A172 (cell line): ENCODE measurements at places on chromosomes 6 and 20. TPM values are rescaled to one million over a fixed set of nuclear protein-coding genes. Genes with fewer than 3 reads are reported as not detected.
A peak's percentile ranks its signal among the peaks of the same experiment; 100 is the strongest.

The EEF1A2 gene
- total RNA-seq: 88.1 and 91.0 TPM in 2 replicates

The GRM1 gene
- total RNA-seq: 0.10 TPM in 1 of 2 replicates, not detected in the other

GRCh38 chr6:1412901-1413300 is 23.5 kb downstream of the FOXF2 start:
- no peak for DNase-seq

DNA sequence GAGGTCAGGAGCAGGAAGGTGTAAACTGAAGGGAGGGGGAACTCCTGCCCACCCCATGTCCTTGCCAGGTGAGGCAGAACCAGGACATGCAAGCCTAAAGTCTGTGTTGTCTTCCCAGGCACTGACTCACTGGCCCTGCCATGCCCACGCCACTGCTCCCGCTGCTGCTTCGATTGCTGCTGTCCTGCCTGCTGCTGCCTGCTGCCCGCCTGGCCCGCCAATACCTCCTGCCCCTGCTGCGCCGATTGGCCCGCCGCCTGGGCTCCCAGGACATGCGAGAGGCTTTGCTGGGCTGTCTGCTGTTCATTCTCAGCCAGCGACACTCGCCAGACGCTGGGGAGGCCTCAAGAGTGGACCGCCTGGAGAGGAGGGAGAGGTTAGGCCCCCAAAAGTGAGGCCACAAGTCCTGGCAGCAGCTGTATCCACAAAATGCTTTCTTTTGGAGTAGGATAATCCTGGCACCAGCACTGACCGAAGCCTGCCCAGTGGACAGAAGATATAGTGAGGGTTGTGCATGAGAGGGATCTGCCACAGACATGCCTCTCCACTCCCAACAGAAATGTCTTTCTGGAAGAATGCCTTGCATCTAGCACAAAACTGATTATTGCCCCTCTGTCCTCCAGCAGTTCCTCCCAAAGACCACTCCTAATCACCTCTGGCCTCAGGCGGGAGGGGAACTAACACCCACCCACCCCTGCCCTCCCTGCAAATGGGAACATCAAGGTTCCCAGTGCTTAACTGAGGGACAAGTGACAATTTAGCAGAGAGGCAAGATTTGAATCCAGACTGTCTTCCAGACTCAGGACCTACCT is 812 bp downstream of the MYMX start:
- no peak for DNase-seq

DNA sequence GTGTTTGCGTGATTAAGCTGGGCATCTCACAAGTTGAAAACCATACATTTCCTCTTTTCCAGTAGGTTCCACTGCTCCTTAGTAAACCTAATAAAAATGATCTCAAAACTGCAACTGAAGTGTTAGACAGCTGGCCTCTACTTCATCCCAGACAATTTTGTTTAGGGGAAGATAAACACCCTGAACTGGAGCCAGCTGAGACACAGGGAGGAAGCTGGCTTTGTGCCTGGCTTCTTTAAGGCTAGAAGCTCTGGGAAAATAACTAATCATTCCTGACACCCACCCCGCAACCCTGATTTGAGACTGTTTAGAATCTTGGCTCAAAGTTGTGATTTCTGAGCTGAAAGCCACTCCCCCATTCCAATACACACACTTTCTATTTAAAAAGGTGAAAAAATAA is 11.6 kb downstream of the PTPRT start:
- DNase-seq: no peak

GRCh38 chr6:12654514-12654913 is 62.1 kb upstream of the PHACTR1 start:
- no peak for DNase-seq

The PDE7B gene
- 0.05 TPM in 1 of 2 replicates, not detected in the other for total RNA-seq

The GPR63 gene
- 0.07 TPM in 1 of 2 replicates, not detected in the other for total RNA-seq

The CDSN gene
- not detected in 2 replicates for total RNA-seq

GRCh38 chr6:30759575-30760239 is 15.4 kb upstream of the IER3 start:
- DNase-seq: peak; percentile 90

- no peak for DNase-seq
Measured at GRCh38 chr20:37305839-37306238, 16.4 kb downstream of the MANBAL start.

DNA sequence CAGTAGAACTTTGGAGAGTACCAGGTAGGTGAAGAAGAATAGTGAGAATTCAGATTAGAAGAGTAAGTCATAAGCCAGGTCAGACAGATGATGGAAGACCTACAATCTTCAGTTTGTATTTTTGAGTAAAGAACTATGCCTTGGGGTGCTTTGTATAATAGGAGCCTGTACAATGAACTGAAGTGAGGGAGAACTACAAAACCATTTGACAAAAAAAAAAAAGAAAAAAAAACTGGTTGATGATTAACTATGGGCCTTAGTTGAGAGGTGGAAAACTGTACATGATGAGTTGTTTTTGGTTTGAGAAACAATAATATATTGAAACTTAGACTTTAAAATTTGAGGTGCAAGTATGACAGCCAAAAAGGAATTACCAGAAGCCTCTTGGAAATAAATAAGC is 25.7 kb downstream of the VTA1 start:
- no peak for DNase-seq

- DNase-seq: peak; percentile 98
Measured at GRCh38 chr6:33589731-33590530, 9.9 kb upstream of the BAK1 start.

GRCh38 chr6:119821380-119821779 is 471.8 kb upstream of the MAN1A1 start:
- no peak for DNase-seq

- peak; percentile 12 for DNase-seq
Measured at GRCh38 chr6:39881851-39882530, 52.3 kb downstream of the MOCS1 start.

- DNase-seq: no peak
Measured at GRCh38 chr20:34102342-34102741, 9.7 kb downstream of the EIF2S2 start.

GRCh38 chr6:77972334-77972733 is 319.5 kb downstream of the MEI4 start:
- no peak for DNase-seq

The MGME1 gene
- 17.4 and 19.3 TPM in 2 replicates for total RNA-seq

The SFTA2 gene
- not detected in 2 replicates for total RNA-seq

DNA sequence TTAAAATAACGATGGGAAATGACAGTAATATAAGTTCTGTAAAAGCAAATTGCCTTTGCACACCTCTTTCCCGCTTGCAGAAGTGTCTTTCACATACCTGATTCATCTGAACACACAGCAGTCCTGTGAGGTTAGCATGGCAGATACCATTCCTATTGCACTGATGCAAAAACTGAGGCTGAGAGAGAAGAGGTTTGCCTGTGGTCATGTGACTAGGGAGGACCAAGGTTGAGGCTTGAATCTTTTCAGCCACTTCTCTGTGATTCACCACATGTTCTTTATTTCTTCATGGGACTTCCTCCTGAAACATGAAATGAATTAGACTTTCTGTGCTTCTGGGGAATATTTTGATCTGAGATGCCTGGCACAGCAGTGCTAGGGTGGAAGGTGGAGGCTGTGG is 92.9 kb downstream of the VEGFA start:
- DNase-seq: no peak

- DNase-seq: peak; percentile 93
Measured at GRCh38 chr20:347640-348484, 951 bp downstream of the NRSN2 start.

DNA sequence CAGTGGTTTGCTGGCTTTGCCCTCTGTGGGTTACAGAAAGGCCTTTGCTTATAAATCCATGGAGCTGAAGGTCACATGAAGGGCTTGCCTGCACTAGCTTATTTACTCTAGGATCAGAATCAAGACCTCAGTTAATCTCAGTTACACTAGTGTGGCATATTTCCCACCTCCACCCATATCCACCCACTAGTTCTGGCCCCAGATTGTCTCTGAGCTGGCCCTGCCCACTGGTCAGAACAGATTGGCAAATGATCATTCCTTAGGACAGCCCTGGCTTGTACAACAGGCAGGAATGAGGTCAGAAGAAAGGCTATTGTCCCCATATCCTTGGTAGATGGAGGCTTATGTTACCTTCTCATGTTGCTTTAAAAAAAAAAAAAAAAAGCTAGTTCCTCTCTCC is 33.3 kb upstream of the SASH1 start:
- DNase-seq: no peak

The PPT2 gene
- total RNA-seq: 4.7 and 7.7 TPM in 2 replicates

DNA sequence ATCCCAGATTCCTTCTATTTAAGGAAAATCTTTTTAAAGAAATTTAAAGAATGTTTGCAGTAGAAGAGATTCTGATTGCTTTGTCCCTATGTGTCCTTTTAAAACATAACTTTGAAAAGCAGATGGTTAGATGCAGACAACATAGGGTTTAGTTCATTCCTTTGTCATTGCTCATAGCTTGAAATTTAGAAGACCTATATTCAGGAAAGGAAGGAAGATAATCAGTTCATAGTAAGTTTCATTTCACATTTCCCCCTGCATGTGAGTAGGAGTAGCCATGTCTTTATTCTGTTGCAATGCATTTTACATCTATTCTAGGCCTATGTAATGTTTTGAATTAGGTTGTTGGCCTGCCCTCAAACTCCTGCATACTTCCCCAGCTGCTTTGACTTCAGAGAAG is 197.9 kb upstream of the GRIK2 start:
- peak; percentile 48 for DNase-seq

The COL11A2 gene
- total RNA-seq: 0.79 and 1.7 TPM in 2 replicates

The COL21A1 gene
- not detected in 2 replicates for total RNA-seq

GRCh38 chr20:50460115-50460607 is 50.0 kb upstream of the PTPN1 start:
- no peak for DNase-seq

- no peak for DNase-seq
Measured at GRCh38 chr6:21457647-21458046, 135.9 kb upstream of the SOX4 start.

DNA sequence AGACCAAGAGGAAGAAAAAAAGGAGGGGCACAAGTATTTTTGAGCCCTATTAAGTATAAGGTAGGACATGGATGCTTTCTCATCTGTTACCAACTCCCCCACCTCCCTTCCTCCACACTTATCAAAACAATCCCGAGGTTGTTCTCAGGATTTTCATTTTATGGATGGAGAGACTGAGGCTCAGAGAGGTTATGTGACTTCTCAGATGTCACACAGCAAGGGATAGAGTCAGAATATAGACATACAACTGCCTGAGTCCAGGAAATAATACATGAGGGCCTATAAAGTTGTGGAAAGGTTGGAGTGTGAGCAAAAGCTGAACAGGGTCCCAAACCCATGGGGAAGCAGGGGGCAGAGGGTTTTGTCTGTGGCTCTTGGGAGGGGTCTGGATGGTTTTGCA is 19.3 kb downstream of the KCNK17 start:
- no peak for DNase-seq

DNA sequence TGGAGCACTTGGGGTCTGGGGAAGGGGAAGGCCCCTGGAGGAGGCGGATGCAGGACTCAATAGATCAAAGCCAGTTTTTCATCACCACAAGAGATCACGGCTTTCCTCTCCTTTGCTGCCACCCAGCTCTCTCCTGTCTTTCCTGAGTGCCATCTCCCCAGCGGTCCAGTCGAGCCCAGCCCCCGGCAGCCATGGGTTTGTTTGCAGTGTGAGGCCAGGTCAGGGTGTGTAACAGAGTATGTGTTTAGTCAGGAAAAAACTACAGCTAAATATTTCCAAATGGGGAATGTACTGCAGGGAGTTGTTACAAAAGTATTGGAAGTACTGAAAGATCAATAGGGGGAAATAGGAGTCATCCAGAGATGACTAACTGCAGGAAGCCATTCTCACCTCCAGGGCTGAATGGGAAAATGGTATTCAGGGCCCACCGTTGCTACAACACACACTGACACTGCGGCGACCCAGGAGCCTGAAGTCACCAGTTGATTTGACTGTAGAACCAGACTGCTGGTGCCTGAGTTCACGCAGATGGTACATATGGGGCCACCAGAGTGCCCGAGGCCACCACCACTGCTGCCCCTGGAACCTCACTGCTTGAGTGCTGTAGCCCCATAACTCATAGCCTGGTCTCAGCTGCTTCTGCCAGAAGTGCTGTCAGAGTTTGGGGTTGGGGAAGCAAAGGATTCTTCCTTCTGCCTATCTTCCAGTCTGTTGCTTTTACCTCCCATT is 23.6 kb upstream of the FANCE start:
- DNase-seq: no peak

DNA sequence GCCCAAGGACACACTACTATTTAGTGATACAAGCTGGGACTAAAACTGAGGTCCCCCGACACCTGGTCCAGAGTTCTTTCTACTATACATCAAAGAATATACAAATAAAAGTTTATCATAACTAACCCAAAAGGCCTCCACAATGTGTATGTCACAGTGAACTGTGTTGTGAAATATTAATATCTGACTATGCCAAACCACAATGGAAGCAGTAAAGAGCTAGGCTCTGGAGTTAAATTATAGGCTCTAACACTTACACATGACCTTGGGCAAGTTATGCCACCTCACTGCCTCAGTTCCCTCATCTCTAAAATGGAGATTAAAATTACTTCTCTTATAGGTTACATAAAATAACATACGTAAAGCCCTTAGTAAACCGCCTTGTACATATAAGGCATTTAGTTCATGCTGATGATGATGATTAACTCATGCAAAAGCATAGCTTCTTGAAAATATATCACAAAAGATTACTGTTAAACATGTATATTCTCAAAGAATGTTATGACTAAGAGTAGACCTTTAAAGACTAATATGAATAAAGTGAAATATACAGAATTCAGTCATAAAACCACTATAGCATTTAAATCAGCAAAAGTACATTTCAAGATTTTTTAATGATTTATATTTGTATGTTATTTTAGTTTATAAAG is 5.7 kb downstream of the SUPT3H start:
- DNase-seq: no peak

DNA sequence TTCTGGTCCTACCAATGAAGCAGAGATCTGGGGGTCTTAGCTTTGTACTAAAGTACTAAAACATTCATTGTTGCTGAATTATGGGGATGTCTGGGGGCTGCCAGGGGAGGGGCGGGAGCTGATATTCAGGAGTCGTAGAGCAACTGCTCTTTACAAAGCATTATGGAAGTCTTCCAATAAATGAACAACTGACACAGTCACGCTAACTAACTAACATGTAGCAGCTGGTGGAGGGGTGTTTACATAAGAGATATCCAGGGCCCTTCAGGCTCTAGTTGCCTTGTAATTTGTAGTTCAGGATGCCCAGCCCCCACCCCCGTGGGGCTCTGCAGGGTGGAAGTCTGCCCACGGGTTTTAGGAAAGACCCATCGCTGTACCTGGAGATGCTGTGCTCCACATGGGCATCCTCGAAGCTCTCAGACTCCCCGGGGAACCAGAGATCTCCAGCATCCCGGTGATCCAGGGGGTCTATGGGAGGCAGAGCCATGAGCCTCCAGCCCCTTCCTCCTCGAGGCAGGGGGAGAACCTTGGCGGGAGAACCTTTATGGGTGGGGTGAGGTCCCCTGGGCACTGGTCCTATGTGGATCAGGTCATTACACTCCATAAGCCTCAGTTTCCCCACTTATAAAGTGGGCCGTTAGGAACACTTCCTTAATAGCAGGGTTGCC is 3.4 kb downstream of the TREM2 start:
- no peak for DNase-seq

The ASIP gene
- total RNA-seq: not detected in 2 replicates
